NCI-H1048 (cell line): ENCODE measurements at places on chromosomes 16 and 17.

DNA sequence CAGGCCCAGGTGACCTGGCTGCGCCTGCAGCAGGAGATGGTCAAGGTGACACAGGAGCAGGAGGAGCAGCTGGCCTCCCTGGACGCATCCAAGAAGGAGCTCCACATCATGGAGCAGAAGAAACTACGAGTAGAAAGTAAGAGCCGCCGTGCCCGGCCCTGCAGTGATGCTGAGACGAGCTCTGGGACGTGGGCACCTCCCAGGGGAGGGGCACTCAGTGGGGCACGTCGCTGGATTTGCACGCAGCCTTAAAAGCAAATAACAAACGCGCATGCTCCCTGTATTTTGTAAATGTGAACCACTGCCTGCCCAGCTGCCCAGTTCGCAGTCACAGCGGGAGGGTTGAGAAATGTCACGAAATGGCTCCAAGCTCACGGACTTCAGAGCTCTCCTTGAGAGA lies 15.3 kb upstream of the GAA start:
- no peak for DNase-seq

GRCh38 chr16:67893743-67894399 lies 817 bp downstream of the PSKH1 start:
- no peak for DNase-seq

GRCh38 chr16:180681-181564 lies 664 bp downstream of the HBQ1 start:
- DNase-seq, result no peak

DNA sequence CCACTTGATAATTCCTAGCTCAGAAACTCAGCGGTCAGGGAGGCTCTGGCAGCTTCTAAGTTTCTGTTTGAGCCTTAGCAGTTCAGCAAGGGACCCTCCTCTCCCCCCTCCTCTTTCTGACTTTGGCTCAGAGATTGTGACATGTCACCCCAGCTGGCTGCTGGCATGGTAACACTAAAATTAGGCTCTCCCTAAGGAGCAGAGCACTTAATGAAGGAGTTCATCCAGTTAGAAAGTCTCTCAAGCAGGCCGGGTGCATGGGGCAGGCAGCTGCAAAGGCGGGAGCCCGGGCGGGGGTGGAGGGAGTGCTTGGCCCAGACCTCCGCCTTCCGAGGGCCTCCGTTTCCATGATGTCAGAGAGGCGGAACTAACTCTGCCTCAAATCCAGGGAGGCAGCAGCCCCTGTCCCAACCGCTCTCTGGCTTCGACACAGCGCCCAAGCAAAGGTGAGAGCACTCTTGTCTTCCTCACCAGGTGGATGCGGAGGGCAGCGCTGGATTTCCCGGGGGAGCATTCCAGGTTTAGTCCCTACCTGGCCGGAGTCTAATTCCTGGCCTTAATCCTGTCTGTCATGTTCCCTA lies 128.0 kb upstream of the PLCG2 start:
- no peak for DNase-seq

DNA sequence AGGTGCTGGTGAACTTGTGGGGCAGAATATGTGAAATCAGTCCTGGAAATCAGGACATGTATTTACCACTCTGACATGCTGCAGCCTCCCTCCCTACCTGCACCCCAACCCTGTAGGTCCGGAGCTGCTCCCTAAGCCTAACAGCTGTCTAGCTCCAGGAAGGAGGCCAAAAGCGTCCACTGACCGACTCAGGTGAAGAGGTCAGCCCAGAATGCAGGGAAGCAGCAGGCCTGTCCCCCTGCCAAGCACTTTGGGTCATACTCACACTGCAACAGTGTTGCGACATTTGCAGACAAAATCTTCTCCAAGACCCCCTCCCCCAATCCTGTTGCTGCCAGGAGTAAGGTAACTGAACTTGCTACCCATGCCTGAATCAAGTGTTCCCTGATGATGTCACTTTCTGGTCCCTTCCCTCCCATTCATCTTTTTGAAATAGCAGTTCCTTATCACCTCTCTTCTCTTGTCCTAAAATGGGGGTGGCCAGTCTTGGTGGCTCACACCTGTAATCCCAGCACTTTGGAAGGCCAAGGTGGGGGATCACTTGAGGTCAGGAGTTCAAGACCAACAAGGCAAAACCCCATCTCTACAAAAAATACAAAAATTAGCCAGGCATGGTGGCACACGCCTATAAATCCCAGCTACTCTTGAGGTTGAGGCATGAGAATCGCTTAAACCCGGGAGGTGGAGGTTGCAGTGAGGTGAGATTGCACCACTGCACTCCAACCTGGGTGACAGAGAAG lies 1.3 kb upstream of the ACLY start:
- no peak for DNase-seq

DNA sequence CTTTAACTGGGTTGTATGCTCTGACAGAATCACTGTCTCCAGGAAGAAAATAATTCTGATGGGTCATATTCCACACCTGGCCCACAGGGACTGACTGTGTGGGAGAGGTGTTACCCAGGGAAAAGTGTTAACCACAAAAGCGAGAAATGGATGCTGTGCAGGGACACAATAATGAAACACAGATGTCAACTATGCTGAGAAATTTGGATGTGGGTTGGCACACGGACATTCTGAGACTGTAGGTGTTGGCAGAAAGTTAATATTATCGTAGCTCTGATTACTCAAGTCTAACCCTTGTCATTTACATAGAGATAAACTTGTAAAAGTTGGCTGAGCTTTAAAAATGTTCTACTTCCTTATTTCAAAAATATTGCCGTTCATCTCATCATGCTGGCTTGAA lies 19.6 kb downstream of the TMC5 start:
- no peak for DNase-seq

GRCh38 chr17:42853004-42853403 lies 2.0 kb downstream of the AOC3 start:
- no peak for DNase-seq

DNA sequence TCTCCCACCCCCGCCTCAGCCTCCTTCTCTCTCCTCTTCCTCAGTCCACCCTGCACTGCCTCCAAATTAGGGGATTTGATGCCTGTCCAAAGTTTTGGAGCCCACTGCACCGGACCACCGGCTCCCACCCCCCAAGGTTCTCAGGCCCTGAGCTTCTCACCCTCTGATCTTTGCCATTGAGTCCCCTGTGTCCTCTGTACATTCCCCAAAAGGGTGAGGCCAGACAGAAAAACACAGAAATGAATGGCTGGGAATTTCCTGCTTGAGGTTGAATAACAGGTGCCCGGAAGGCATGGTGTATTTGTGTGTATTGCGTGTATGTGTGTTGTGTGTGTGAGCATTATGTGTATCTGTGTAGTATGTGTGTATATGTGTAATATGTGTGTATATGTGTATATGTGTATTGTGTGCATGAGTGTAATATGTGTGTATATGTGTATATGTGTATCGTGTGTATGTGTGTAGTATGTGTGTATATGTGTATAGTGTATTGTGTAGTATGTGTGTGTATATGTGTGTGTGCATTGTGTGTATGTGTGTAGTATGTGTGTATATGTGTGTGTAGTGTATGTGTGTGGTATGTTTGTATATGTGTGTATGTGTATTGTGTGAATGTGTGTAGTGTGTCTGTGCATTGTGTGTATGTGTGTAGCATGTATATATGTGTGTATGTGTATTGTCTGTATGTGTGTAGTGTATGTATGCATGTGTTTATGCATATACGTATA lies 16.0 kb upstream of the CCL17 start:
- no peak for DNase-seq

DNA sequence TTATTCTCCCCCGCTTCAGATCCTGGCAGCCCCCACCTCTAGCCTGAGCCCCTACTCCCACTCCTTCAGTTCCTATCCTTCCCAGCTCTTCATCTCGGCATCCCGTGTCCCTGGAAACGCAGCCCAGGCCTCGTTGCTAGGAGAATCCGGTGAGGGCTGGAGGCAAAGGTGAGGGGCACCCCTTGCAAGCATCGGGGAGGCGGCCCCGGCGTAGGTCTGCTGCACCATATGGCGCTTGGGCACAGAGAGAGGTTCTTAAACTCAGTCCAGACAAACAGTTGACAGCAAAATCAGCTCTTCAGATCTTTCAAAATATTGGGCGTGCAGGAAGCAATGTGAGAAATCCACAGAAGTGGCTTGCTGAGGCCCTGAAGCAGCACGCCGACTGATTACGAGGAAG lies 15.0 kb downstream of the SLC38A8 start:
- DNase-seq, result no peak

DNA sequence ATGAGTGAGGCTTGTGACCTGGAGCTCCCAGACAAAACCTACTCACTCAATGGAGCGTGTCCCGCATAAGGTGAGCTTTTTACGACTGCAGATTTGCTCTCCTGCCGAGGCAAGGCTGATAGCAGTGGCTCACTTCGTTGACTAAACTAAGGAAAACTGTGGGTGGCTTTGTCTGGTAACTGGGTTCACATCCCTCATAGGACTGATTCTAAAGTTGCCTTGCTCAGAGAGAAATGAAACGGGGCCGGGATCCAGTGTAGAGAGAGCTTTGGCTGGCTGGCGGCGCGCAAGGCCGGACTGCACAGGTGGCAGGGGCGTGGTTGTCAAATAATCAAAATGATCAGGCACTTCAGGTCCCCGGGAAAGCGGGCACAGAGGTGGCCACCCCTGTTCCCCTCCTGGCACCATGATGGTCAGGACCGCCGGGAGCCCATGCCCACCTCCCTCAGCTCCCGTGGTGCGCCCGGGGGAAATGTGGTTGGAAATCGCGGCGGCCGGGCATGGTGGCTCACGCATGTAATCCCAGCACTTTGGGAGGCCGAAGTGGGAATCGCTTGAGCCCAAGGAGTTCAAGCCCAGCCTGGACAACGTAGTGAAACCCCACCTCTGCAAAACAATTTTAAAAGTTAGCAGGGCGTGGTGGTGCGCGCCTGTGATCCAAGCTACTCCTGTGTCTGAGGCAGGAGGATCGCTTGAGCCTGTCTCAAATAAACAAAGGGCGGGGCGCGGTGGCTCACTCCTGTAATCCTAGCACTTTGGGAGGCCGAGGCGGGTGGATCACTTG lies 26.6 kb upstream of the OR1F1 start:
- DNase-seq, result no peak

DNA sequence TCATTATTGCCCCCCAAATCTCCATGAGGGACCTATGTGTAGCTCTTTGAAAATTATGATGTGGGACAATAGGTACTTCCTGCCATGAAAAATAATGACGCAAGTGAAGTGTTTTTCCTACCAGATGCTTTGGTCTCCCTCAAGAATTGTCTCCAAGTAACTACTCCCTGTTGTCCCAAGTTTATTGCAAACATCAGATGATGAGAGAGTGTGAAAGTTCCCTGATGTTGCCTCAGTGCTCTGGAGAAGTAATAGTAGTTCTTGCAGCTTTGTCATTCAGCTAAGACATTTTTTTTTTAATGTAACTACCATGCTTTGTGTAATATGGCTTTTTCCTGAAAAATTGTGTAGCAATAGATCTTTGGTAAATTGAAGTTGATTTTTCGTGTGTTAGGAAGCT lies 20.1 kb downstream of the LPCAT2 start:
- DNase-seq, result no peak

- DNase-seq, result no peak
These were observed 40.1 kb downstream of the NLRC5 start for GRCh38 chr16:57029161-57030160.

DNA sequence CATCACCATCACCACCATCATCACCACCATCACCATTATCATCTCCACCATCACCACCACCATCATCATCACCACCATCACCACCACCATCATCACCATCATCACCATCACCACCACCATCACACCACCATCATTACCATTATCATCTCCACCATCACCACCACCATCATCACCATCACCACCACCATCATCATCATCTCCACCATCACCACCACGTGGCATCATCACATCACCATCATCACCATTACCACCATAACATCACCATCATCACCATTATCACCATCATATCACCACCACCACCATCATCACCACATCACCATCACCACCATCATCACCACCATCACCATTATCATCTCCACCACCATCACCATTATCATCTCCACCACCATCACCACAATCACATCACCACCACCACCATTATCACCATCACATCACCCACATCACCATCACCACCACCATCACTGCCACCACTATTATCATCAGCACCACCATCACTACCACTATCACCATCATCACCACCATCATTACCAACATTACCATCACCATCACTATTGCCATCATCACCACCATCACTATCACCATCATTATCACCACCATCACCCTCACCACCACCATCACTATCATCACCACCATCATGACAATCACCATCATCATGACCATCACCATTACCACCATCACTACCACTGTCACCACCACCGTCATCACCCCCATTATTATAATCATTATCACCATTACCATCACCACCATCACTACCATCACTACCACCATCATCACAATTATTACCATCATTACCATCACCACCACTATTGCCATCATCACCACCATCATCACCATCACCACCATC lies 99.1 kb downstream of the DNAH17 start:
- no peak for DNase-seq

DNA sequence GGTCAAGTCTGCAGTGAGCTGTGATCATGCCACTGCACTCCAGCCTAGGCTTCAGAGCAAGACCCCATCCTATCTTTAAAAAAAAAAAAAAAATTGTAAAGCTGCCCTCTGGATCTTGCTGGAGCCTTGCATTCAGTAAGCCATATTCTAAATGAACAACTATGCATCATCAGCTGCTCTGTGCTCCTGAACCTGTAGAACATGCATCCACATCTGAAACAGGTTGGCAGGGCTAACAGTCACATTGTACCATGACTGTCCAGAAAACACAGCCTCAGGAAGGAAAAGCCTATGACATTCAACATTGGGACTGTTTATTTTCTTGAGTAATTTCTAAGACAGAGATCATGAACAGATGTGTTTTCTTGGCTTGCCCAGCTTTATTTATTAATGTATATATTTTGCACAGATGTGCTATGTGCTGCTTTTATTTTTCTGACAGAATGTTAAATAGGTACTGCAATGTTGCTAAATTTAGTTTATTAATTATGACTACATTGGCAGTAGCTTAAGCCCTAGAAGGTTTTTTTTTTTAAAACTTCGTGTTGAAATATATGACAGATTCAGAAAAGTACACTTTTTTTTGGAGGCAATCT lies 19.8 kb downstream of the ACSF2 start:
- no peak for DNase-seq

- no peak for DNase-seq
These were observed 20.7 kb upstream of the MRTFB start for GRCh38 chr16:14050291-14051027.

- no peak for DNase-seq
These were observed 53.7 kb downstream of the RPH3AL start for GRCh38 chr17:298791-299450.

DNA sequence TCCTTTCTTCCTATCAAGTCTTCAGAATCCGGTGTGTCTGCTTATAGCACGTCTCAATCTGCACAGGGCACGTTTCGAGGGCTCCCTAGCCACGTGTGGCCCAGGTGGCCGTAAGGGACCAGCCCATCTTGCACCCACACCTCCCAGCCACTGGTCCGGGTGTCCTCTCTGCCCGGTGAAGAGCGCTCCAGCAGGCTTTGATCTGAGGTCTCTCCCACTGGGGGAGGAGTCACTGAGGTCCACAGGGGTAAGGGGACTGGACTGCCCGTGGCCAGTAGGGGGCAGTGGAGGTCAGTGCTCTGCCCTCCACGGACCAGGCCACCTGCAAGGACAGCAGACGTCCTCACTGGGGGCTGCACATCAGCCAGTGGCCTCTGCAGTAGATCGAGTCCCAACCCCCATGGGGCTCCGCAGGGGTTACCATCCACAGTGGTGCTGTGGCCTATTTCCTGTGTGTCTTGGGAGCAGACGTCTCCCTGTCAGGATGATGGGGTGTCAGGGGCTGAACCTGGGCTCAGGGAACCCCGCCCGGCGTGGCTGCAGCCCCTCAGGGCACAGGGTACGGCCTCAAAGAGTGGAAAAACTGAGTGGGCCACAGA lies 204.1 kb upstream of the CIBAR2 start:
- DNase-seq, result no peak
